AG04449 (cell line): ENCODE measurements at places on chromosomes 13 and 19.

DNA sequence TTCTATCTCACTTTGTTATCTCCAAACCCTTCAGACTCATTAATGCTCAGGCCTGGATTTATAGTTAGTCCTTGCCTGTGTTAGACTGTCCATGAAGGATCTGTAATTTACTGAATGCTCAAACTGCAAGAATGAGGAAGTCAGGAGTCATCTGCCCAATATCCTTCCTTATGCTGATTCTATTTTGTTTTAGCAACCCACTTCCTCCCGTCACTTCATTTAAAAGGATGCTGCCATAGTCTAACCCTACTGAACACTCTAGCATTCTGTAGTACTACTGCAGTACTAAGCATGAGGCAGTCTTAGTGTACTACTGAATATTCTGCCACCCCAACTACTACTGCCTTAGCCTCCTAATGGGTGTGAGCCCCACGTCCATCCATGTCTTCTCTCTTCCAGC, 1.5 kb downstream of the FCAR start:
- DNase-seq: no peak

DNA sequence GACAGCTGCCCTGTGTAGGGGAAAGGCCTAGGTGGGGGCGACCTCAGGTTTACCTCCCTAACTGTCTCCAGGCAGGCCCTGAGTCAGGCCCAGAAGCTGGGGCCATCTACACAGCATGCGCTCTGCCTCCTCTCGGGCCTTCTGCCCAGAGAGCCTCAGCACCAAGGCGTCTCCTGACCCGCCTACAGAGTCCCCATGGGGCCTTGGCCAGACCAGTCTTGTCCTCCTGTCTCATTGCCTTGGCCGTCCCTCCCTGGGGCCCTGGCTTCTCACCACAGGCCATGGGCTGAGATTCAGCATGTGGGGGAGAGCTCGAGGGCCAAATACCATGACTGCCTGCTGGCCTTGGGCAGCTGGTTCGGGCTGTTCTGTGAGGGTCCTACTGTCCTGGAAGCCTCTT, 59.0 kb downstream of the SMARCA4 start:
- DNase-seq: no peak

DNA sequence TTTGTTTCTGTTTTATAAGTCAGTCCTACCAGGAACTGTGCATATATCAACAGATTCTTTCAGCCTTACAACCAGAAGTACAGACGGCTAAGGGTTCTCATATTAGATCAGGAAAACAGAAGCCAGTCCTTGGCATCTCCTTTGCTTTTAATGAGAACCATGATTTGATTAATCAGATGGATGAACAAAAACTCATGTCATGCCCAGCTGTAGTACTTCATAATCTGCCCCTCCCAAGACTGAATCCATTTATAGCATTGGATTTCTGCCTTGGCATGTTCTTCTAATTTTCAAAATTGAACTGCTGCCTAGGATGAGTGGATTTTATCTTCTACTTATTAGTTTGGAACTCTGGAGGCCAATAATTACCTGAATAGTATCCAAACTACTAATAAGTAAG, 617.2 kb downstream of the SLITRK5 start:
- no peak for DNase-seq

GRCh38 chr19:29516821-29517395, 8.9 kb upstream of the VSTM2B start:
- no peak for DNase-seq

- no peak for DNase-seq
Observed at GRCh38 chr13:111114362-111115060, 599 bp upstream of the ARHGEF7 start.

DNA sequence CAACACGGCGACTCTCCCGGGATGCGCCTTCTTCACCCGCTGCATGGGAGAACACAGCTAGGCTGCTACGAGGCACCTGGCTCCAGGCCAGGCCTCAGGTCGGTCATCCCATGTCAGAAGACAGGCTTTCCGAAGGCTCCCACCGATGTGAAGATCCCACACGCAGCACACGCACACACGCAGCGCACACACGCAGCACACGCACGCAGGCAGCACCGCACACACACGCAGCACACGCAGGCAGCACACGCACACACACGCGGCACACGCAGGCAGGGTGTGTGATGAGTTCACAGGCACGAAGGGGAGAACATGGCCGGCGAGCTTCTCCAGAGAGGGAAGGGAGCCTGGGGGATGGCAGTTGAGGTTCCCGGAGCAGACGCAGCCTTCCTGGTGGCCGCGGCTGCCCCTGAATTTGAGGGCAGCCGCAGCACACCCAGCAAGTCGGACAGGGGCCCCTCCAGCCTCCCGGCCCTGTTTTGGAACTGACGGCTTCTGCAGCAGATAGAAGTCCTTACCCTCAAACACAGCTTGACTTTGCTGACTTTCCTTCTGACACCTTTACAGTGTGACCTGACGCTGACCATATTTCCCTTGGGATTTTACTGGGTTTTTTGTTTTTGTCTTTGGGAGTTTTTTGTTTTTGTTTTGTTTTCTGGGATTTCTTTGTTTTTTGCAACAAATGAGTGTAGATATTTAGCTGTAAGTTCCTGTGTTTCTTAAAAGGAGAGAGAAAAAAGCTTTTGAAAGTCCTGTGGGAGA, 55.9 kb downstream of the RASA3 start:
- DNase-seq: no peak

GRCh38 chr19:12793290-12794195, 2.3 kb downstream of the JUNB start:
- no peak for DNase-seq

DNA sequence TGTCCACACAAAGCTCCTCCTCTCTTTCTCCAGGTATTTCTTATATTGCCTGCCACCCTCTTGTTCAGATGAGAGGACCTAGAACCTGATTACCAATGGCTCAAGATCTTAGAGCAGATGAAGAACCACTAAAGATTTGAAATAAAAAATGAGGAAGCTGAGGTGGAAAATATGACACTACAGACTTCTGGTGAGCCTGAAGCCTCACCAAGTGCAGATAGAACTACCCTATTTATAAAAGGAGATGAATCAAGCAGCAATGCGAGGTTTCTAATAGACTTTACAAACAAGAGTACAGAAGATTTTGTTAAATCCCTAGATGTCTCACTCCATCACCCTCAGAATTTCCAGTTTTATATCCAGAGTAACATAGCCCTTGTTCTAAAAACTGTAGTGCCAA, 345.8 kb downstream of the TBC1D4 start:
- no peak for DNase-seq

DNA sequence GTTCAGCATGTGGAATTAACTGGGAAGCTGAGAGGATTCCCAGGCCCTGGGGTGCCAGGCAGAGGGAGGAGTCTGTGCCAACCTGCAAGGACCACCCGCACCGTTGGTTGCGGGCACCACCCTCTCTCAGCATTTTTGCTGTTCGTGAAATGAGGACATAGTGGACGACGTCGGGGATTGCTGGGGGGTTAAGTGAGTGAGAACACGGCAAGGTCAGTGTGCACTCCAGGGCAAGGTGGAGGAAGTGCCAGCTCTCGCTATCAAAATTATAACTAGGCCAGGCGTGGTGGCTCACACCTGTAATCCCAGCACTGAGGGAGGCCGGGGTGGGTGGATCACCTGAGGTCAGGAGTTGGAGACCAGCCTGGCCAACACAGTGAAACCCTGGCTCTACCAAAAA, 2.2 kb downstream of the FXYD3 start:
- no peak for DNase-seq

GRCh38 chr19:8167985-8168384, 18.6 kb upstream of the FBN3 start:
- no peak for DNase-seq

DNA sequence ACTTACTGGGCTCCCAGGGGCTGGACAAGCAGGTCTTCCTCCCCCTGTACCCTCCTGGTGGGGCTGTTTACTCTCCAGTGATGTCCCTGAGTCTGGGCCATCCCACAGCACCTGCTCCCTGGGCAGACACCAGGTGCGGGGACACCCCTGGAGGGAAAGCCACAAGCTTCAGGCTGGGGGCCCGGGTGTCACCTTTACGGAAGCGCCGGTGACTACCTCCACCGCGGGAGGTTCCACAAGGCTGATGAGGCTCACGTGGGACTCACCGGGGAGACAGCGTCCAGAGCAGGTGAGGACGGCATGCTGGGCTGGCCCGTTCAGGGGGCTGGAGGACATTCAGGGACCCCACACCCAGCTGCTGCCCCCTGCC, 24.9 kb downstream of the NFILZ start:
- no peak for DNase-seq

- DNase-seq: no peak
Observed at GRCh38 chr19:13670846-13671245, 93.5 kb upstream of the MRI1 start.

DNA sequence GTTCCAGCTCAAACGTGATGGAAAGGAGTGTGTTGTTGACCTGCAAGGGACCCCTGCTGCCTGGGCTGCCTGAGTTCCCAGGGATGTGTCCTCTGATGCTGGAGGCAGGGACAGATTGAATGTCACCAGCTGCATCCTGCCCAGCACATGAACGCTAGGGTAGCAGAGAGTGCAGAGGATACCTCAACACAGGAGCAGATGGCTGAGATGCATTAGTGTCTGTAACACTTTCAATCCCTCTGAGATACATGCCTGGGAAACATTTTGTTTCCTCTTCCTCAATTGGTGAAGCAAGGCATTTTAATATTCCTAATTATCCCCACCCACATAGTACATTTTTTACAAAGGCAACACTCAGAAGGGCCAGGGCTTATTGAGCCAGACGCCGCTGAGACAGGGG, 106.4 kb upstream of the UBL3 start:
- no peak for DNase-seq

- no peak for DNase-seq
Observed at GRCh38 chr19:49875857-49876421, 1.2 kb downstream of the AKT1S1 start.

DNA sequence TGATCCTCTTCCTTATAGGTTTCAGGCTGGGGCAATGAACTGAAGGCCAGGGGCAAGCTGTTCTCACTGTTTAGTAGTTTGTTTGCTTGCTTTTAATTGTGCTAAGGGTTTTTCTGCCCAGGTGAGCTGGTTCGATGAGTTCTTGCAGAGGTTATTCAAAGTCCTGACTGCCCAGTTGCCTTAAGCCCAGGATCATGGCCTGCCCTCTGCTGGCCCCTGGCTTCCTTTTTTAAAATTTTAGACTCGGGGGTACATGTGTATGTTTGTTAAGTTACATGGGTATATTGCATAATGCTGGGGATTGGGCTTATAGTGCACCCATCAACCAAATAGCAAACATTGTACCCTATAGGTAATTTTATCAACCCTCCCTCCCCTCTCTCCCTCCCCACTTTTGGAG, 65.7 kb downstream of the ZNF536 start:
- no peak for DNase-seq

GRCh38 chr19:47100290-47100689, 13.3 kb downstream of the ZC3H4 start:
- no peak for DNase-seq

- no peak for DNase-seq
Observed at GRCh38 chr19:34573226-34573864, 91.8 kb downstream of the WTIP start.

DNA sequence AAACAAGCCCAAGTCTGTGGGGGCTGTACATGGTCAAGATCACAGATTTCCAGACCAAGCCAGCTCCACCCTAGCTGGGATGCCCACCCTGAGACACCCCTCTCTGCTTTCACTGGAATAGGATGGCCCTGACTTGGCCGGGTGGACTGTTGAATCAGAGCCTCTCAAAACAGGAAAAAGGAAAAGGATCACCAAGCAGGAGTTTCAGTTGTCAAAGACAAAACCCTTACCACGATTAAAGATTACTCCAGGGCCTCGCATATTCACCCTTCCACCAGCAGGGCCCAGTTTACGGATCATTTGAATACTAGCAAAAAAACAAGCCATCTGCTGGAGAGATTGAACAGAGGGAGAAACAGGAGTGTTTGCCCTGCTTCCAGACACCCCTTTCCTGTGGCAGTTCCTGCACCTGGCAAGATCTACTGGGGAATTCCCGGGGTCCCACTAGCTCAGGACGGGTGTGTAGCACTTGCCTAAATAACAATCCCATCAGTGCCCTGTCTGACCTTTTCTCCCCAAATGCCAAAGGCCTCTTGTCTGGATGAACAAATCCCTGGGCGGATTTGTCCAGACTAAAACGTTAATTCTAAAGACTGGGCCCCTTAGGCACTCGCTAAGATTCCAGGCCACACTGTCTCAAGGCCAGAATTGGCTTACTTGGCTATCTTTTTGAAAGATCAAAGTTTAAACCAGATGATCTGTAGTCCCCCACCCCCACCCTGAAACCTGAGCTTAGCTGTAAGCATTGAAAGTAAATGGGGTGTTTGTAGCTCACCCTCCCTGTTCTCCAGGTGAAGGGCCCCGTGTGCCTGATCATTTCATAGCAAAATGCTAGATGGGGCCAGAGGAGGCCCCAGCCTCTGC, 38.4 kb downstream of the ACTN4 start:
- no peak for DNase-seq

- no peak for DNase-seq
Observed at GRCh38 chr13:45892513-45892912, 41.0 kb upstream of the SIAH3 start.

DNA sequence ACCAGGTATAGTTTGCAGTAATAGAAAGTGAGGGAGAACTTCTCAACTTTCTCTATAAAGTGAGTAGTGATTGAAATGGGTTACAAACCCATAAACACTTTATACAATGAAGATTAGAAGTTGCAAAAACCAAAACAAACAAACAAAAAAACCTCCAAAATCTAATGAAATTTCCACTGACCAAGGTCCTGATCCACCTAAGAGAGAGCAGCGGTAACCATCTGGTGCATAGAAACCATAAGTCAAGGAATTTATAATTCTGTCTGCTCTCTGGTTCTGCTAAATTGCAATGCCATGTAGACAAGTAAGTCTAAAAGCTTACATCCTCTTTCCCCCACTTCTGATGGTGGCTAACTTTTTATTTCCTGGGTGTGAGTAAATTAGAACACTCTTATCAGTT, 463.4 kb downstream of the EFNB2 start:
- DNase-seq: no peak

GRCh38 chr19:43700395-43701000, 15.4 kb upstream of the IRGC start:
- DNase-seq: peak; percentile 9

GRCh38 chr13:61695147-61695546, 279.5 kb upstream of the PCDH20 start:
- DNase-seq: no peak

DNA sequence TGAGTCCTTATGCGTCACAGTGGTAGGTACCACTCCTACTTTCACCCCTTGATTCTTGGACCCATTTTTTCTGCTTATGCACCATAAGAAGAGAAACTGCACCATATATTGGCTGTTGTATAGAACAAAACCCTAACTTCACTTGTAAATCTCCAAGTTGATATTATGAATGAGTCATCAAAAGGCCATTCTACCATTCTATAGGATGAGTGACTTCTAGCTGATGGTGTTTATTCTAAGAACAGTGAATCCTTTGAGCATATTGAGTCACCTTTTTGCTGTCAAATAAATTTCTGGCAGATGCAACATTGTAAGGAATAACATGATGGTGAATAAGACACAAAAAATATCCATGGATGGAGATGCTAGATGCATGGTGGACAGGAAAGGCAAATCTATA, 57.7 kb downstream of the POLR1D start:
- DNase-seq: no peak

- no peak for DNase-seq
Observed at GRCh38 chr19:41616792-41617621, 9.9 kb downstream of the CEACAM4 start.

- no peak for DNase-seq
Observed at GRCh38 chr19:8305798-8306197, 2.4 kb downstream of the CD320 start.

- no peak for DNase-seq
Observed at GRCh38 chr19:40805258-40805868, 6.4 kb downstream of the EGLN2 start.
